ENCODE measurements at places on chromosomes 2 and 18.

DNA sequence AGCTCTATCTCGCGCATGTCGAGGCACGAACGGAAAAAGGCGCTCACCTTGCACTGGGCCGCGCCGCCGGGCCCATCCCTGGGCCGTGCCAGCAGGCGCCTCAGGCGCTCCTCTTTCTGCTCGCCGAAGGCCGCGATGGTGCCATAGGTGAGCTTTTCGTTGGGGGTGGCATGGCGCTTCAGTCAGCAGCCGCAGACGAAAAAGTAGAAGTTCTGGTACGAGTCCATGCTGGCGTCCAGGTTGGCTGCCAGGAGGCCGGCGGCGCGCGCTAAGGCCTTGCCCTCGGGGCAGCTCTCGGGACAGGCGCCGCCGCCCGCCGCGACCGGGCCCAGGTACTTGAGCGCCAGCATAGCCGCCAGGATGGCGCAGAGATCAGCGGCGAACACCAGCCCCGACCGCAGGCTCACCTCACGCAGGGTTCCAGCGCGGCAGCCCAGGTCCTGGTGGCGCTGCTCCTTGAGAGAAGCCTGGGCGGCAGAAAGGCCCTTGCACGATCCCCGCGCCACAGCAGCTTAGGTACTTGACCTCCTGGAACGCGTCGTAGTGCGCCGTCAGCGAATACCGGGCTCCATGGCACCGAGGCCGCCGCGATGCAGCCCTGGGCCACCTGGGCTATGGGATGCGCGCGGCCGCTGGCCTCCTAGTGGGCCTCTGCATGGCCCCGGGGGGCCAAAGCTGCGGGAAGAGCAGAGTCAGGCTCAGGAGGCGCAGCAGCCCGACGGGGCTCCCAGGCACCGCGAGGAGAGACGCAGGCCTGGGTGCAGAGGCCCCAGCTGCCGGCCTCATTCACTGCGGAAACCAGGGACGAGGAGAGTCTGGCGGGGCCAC lies 12.8 kb downstream of the ALPG start:
- DNase-seq, result no peak

GRCh38 chr2:9847140-9847539 lies 3.9 kb downstream of the TAF1B start:
- DNase-seq, result no peak

DNA sequence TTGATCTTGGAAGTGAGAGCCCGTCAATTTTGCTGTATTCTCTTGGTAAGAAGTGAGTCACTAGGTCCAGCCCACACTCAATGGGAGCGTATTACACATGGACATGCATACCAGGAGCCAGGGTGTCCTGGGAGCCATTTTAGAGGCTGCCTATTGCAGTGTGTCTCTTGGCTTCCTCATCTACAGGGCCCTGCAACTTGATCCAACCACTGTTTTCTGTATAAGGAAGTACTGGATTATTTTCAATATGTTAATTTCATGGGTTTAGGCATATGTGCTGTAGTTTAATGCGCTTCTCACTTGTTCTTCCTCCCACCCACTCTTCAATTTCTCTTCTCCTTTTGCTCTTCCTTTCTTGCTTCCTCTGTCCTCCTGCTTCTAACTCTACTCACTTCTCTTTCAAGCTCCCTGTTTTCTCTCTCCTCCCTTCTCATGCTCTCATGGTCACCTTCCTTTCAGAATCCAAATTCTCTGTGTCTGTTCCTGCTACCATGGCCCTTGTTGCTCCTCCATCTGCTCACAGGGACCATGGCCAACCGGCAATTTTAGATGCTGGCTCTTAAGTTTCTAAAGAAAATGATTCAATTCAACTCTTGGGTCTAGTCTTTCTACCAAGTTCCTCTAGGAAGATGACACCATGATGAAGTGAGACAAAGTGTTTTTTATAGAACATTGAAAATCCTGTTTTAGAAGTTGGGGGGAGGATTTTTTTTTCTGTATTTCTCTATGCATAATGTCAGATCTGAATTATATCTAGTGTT lies 152.0 kb upstream of the ZEB2 start:
- DNase-seq, result no peak

- no peak for DNase-seq
These were observed 135.2 kb upstream of the NFATC1 start for GRCh38 chr18:79260510-79260909.

- DNase-seq, result no peak
These were observed 40.2 kb upstream of the ZNF638 start for GRCh38 chr2:71291398-71291797.

DNA sequence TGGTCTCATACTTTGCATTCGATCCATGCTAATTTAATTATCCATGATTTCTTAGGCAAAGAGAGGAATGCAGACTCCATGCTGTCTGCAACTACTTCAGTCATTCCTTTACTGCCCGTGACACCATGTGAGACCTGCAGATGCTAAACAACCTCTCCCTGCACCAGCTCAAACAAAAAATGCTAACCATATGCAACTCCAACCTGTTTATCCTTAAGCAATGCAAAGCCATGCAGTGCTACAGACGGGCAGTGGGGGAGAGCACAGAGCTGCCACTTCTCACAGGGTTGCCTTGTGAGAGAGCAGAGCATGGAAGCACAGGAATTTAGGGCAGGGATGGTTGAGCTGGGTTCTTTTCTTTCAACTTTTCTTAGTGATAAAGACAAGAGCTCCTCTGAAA lies 74.9 kb upstream of the KLHL14 start:
- no peak for DNase-seq

DNA sequence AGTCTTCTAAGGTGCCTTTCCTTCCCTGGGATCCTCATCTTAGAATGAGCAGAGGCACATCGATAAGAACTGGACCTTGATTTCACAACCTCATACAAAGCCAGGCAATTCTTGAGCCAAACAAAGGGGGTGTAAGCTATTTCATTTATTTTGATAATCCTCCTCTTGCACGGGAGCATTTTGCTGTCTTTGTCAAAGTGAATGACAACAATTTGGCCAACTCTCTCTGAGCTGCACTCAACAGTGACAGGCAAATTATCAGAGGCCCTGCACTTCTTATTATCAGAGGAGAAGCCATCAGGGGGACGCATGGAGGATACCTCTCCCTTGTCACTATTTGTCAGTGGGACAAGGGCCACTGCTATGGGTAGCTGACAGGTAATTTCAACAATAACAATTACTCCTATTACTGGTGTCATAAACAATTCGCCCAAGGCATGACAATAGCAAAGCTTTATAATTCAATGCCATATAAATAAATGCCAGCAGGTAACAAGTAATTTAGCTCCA lies 260.4 kb downstream of the MEIS1 start:
- no peak for DNase-seq

DNA sequence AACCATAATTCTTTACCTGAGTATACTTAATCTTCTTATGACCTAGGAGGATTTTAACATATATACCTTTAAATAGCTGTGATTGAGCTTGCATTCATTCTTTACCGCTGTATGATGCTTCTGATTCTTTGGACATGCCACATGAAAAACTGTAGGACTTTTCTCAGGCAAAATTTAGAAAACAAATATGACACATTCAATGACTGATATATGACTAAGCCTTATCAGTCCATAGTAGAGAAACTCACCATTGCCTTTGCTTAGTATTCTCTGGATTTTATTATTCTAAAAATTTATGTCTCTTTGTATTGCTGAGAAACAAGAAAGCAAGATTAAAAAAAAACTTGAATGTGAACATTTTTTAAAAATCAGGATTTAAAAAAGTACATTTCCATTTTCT lies 3.7 kb downstream of the FAM171B start:
- no peak for DNase-seq

- no peak for DNase-seq
These were observed 447.3 kb downstream of the XIRP2 start for GRCh38 chr2:167335541-167335992.

GRCh38 chr18:32956591-32957315 lies 183.9 kb upstream of the KLHL14 start:
- DNase-seq, result no peak

- no peak for DNase-seq
These were observed 19.6 kb upstream of the ESPNL start for GRCh38 chr2:238080518-238080917.

DNA sequence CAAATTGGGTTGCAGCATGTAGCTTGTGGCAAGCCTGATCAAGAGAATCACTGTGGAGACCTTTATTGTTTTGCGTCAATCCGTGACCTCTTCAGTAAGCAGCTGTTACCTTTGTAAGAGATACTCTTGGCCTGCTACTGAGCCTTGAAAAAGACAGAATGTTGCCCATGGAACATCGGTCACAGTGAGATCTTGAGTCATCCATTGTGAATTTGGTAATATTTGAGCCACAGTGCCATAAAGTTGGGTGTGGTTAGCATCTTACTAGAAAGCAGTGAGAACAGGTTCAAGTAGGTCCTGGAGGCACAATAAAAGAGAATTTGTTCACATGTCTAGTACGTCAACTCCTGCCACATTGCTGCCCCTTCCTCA lies 12.7 kb upstream of the EFR3B start:
- DNase-seq, result no peak

DNA sequence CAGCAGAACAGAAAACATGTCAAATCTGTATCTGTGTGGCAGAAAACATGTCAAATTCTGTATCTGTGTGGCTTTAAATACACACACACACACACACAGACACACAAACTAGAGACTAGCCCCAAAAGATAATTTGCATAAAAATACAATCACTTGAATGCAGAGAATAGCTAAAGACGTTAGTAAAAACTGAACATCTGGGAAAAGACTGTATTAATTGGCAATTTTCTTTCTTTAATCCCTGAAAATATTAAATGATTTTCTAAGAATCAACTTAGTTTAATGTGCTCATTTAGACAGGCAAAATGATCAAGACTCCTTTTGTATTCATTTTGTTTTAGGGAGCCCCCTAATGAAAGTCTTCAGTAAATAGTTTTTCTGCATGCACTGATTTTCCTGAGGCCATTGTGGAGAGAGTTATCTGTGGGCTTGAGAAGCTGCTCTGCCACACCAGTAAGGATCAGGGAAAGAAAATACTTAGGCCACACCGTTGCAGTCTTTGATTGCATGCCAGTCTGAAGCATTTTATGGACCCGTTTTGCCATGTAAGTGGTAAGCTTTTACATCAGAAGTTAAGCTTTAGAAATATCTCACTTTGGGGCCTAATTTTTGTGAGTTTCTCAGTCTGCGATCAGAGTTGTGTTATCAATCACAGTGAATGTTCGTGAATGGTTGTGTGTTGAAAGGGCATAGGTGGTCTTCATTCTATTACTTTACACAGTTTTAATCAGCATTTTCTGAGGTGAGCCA lies 2.2 kb downstream of the SPATS2L start:
- DNase-seq, result no peak

DNA sequence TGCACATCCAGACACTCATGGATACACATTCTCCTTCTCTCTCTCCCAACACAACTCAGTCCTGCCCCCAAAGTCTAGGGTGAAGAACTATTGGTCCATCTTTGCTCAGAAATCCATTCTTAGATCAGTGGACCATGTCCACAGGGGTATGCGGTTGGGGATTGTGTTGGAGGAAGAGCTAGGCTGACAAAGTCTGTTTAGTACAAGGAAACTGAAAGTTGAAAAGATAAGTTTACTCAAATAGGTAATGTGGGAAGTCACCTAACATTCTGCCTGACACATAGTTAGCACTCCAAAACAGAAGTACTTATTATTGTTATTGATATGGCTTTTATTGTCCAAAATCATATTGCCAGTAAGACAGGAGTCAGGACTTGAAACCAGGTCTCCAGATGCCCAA lies 55.9 kb downstream of the ALK start:
- DNase-seq, result no peak

DNA sequence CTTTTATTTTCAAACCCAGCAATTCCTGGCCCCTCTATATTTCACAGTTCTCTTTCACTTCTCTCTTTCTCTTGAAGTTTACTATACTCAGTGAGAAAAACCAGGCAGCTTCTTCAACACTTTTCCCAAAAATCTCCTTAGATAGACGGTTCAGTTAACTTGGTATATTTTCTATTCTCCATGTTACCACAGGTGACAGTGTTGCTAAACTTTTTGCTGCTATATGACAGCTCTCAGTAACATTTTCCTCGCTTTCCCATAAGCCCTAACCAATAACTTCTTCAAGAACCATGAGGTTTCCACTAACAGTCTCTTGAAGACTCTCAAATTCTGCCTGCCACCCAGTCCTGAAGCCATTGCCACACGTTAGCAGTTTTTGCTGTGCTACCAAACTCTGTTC lies 45.8 kb downstream of the CYBRD1 start:
- DNase-seq, result no peak

GRCh38 chr2:9370746-9371145 lies 52.6 kb downstream of the ITGB1BP1 start:
- DNase-seq, result no peak

GRCh38 chr2:15894481-15895144 lies 45.7 kb upstream of the MYCN start:
- no peak for DNase-seq

DNA sequence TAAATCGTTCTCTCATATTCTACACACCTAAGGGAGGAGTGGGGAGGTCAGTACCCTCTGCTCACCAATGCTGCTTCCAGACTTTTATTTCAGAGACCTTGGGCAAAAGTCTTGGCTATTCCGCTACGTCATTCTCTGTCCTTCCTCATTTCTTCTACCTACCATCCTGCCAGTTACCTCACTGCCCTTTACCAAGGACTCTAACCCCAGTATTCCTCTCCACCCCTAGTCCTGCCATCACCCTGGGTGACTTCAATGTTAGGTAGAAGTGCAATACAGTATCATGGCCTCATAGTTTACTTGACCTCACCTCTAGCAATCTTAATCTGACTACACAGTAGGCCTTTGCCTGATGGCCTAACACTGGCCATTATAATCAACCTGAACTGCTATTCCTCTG lies 27.8 kb downstream of the RTN4 start:
- no peak for DNase-seq

- no peak for DNase-seq
These were observed 94.3 kb downstream of the ADCYAP1 start for GRCh38 chr18:998936-999335.

GRCh38 chr18:51192026-51192425 lies 5.5 kb downstream of the MEX3C start:
- DNase-seq, result no peak

DNA sequence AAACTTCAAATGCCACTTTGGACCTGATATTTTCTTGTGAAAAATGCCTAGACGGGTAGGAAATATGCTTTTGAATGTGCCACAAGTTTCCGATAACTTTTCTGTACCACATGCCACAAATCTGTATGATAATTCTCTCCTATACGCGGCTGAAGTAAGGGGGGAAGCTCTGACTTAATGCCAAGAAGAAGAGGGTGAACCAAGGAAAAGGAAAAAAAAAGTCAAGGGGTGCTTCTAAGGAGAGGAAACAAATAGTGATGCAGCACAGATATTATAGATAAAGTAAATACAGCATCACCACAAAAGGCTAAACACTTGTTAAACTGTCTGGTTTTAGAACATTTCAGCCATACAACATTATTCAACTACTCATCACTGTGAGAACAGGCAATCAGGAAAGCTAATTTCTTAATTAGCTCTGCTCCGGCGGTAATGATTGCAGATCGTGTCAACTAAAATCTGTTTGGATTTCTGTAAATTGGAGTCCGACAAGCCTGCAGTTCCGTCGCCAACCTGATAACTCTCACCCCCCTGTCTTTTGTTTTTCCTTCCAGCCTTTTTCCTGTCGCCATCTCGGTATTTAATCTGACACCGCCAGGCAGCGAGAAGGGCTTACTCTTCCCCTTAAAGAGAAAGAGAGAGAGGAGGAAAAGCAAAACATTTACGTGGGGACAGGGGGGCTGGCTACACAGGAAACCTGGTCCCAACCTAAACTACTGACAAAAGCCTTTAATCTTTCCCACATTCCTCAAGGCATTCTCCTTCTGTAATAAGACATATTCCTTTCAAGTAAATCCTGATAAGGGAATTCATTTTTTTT lies 67.5 kb downstream of the ZEB2 start:
- no peak for DNase-seq

- DNase-seq, result no peak
These were observed 859.5 kb upstream of the CNTNAP5 start for GRCh38 chr2:123165616-123166015.

GRCh38 chr2:238853218-238853617 lies 5.3 kb downstream of the TWIST2 start:
- DNase-seq, result no peak
